Hematopoietic multipotent progenitor cell treated with erythropoietin and hydrocortisone succinate and interleukin-3 and kit ligand, for 15 days (in vitro differentiated cells): ENCODE measurements at places on chromosomes 4 and X.

DNA sequence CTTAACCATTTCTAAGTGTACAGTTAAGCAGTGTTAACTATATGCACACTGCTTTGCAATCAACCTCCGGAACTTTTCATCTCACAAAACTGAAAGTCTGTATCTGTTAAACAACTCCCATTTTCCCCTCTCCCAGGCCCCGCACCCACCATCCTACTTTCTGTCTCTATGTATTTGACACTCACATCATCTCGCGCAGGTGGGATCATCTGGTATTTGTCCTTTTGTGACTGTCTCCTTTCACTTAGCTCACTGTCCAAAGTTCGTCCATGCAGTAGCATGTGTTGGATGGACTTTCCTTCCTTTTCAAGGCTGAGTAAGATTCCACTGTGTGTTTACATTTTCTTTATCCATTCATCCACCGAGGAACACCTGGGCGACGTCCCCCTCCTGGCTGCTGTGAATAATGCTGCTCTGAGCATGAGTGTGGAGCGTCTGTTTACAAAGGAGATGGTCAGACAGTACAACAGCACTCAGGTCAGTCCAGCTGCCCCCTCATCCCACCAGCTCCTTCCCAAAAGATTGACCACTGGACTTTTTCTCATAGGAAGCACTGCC, 39.8 kb downstream of the DCTD start:
- DNase-seq: no peak

DNA sequence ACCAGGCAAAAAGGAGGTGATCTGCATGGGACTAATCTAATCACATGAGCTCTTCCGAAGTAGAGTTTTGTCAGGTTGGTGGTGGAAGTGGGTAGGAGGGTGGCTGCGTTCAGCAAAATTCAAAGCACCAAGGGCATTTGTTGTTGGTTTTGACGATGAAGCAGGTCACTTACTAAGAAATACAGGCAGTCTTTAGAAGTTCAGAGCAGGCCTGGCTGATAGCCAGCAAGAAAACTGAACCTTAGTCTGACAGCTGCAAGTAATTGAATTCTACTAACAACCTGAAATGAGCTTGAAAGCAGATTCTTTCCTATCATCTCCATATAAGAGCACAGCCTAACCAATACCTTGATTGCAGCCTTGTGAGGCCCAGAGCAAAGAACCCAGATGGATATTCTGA, 505.8 kb downstream of the KLHL13 start:
- DNase-seq: no peak

- DNase-seq: peak; percentile 61
Observed at GRCh38 chr4:152577708-152578396, 42.0 kb upstream of the FBXW7 start.

DNA sequence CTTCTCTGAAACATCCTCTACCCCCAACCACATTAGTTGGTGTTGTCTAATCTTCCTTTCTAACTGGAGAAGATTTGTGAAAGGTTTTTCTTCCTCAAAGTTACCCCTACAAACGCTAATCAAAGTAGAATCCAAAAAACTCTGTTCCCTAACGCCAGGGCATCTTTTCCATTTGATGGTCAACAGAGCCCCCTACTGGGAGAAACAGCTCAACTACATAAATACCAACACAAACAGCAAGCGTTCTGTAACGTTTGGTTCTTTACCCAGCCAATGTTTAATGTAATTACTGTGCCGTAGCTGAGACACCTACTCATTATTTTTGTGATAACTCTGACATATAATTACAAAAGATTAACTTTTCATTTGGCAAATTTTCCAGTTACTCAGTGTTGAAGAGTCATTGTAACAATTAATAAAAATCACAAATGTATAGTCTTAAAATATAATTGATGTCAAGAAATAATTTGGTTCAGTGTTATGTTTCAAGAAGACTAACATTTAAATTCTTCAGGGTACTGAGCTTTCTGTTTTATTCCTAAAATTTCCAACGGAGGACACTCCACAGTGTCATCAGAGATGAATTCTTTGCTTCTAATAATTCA, 94.9 kb upstream of the TBC1D9 start:
- peak; percentile 27 for DNase-seq

DNA sequence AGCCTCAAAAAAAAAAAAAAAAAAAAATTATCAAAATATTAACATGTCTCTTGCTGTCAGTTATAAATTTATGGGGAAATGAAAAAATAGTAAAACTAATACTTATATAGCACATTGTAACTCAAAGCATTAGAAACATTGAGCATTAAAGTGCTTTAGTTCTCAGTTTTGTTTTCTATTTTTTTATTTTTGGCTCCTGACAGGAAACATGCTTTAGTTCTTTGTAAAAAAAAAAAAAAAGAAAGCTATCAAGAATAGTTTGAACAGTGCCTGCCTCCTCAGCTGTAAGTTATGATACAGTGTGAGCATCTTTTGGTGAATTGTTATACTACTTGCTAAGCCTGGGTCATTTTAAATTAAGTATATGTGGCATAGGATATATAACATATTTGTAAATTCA, 5.1 kb upstream of the CENPC start:
- DNase-seq: no peak

DNA sequence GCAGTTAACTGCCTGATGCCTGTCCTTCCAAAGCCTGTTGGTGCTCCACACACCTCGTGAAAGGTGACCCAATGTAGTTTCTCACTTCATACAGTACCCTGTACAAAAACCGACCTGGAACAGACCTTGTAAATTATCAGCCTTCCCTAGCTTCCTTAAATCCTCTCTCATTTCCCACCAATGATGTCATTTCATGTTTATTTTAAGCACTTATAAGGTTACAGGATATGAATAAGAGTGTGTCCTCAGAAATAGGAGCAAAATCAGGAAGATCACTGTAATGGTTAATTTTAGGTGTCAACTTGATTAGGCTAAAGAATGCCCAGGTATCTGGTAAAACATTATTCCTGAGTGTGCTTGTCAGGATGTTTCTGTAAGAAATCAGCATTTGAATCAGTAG, 44.7 kb downstream of the TMEM150C start:
- DNase-seq: no peak

DNA sequence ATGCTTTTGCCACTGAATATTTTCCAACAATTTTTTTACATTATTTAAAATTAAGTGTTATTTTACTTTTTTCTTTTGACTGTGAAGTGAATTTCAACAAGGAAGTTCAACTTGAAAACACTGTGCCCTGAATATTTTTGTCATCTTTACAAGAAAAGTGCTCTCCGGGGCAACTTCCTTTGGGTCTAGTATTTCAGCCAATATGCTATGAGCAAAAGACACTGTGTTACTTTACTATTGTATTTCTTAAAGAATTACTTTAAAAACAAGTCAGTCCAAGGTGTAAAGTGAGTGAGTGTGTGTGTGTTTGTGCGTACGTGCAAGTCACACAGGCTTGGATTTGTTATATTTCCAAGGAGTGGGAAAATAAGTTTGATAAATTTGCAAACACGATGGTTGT, 7.6 kb upstream of the USP53 start:
- DNase-seq: no peak

DNA sequence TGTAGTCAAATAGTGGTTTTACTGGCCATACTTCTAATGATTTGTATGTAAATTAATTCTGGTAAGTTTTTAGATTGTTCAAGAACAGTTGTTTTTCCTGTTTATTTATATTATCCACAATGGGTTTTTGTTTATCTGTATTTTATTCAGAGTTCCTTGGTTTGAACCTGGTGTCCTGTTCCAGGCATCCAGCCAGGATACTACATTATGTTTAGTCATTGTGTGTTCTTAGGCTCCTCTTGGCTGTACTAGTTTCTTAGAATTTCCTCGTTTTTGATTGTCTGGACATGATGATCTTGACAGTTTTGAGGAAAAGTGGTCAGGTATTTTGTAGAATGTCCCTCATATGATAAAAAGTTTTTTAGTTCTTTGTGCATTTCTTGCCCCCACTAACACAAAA, 7.8 kb downstream of the TIGD2 start:
- DNase-seq: no peak

- DNase-seq: peak; percentile 4
Observed at GRCh38 chr4:81919223-81919622, 447.5 kb upstream of the RASGEF1B start.

- DNase-seq: no peak
Observed at GRCh38 chr4:136001791-136002190, 1530.5 kb downstream of the PCDH18 start.

GRCh38 chr4:159048166-159048886, 54.6 kb upstream of the RAPGEF2 start:
- DNase-seq: no peak

GRCh38 chrX:123849096-123849495, 10.8 kb upstream of the XIAP start:
- DNase-seq: no peak

DNA sequence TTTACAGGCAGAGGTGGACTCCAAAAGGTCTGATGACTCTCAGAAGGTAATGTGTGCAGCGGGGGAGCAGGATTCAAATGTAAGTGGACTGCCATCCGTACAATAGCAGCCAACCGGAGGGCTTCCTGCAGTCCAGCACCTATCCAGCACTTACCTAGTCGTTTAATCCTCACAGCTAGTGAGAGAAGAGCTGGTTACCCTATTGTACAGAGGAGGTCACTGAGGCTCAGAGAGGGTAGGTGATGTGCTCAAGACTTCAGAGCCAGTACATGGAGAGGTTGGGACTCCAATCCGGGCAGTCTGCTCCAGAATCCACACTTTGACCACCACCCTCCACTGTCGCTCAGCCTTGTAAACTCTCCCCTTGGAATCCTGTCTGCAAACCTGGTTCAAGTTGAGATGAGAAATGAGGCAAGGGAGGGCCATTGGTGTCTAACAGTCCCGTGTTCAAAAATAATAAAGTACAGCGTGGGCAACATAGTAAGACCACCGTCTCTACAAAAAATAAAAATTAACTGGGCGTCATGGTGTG, 22.5 kb upstream of the JAKMIP1 start:
- DNase-seq: no peak

DNA sequence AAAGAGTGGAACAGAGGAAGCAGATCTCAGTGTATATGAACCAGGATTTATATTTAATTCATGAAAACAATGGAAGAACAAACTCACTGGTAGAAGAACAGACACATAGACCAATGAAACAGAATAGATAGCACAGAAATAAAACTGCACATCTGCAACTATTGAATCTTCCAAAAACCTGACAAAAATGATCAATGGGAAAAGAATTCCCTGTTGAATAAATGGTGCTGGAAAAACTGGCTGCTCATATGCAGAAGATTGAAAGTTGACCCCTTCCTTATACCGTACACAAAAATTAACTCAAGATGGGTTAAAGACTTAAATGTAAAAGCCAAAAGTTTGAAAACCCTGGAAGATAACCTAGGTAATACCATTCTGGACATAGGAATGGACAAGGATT, 391.0 kb downstream of the MAGEB5 start:
- DNase-seq: no peak

GRCh38 chr4:130563889-130564418, 1468.0 kb downstream of the C4orf33 start:
- no peak for DNase-seq

GRCh38 chr4:89575840-89576239, 261.1 kb downstream of the SNCA start:
- no peak for DNase-seq

DNA sequence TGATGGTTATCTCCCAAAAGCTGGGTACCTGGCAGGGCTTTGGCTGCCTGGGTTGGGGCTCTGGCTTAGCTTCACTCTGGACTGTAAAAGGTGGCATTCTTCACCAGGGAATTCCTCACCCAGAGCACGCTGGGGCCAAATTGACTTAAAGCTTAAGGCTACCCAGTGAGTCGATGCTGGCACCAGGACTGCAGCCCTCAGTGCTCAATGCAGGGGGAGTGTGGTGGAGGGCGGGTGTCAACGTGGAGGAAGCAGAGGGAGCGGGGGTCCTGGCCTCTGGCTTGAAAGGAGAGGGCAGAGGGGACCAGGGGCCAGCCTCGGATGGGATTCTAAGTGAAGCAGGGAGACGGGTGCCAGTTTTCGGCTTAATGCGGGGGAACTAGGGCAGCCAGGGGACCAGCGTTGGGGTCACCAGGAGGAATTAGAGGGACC, 446 bp upstream of the FAM50A start:
- DNase-seq: no peak

DNA sequence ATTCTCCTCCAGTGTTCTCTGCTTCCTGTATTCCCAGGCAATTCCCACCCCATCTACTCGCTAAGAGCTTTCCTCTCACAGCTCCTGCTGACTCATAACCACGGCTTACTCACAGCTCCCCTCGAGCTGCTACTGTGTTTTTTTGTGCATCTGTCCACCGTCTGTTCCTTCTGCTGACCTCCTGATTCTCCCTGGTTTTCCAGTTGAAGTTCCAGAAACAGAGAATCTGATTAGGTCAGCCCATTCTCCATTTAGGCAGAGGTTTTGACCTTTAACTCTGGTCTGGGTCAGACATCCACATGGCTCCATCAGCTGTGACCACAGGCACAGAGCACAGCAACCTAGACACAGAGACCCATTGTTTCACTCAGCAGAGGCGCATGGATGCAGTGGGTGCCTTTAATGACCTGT, 5.5 kb upstream of the SMIM20 start:
- DNase-seq: no peak

DNA sequence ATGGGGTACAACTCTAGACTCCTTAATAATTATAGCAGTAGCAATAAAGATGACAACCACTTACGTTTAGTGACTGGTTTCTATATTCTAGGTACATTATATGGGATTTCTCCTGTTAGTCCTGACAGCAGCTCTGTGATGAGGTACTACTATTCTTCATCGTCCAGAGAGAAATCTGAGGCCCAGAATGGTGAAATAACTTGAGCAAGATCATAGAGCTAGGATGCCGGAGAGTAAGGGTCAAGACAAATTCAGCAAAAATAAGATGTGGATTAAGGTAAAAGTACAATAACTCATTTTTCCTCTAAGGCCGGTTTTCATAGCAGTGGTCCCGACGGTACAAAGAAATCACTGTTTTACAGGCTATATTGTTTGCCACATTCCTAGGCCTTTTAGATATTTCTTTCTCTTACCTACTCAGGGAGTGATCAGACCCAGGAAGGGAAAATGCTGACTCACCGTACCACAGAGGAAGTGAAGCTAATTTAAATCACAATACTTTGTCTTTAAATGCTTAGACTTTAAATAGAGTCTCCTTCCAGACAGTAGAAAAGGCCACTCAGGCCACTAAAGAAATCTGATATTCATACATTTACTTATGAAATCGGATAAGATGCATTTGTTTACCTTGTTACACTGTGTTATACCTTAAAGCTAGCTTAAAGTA, 2023.0 kb upstream of the AGA start:
- no peak for DNase-seq

DNA sequence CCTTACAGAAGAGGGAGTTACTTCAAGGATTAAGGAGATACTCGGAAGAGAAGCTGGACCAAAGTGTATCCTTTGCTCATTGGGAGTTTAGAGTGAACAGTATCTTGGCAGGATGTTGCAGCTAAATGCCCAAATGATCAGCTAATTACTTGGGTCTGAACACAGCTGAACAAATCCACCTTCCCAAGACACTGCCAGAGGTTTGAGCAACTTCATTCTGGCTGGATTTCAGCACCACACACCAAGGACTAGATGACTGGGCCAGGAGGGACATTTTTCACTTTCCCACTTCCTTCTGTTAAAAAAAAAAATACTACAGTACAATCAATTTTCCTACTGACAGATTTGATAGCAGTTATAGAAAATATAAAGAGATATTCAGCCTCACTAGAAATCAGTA, 324.6 kb downstream of the MID1IP1 start:
- no peak for DNase-seq
